Uterus (tissue), 4 donors: ENCODE measurements at places on chromosomes 1 and 21.

DNA sequence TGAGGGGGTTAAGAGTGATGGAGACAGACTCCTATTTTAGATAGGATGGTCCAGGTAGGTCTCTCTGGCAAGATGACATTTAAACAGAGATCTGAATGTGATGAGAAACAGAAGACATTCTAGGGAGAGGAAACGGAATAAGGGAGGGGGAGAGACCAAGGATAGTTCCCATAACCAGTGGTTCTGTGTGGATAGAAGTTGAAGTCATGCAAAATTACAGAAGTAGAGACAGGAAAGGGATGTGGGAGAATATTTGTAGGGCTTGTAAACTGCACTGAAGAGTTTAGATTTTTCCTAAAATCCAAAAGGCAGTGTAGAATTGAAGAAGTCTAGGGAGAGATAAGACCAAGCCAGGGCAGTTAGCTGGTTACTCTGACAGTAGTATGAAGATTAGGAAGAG is 200.6 kb downstream of the GRIK1 start:
- no peak overlapping the region for H3K4me3 ChIP-seq
- no peak overlapping the region for H3K27ac ChIP-seq
- H3K36me3 ChIP-seq, result no peaks in the 10 kb centered on the region
- no peaks in the 10 kb centered on the region for H3K4me1 ChIP-seq

DNA sequence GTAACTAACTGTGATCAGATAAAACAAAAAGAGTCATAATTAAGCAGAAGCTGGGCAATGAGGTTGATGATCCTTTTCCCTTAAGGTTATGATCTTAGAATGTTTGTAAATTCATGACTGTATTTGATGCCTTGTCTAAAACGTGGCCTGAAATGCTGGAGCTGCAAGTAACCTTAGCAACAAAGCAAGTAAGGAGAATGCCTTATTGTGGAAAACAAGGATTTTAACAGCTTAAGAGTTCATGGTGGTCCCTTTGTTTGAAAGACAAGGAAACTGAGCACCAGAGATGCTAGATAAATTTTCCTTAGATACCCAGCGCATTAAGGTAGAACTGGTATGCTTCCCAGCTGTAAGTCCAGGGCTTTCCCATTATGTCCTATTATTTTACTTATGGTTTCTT is 25.7 kb upstream of the XPR1 start:
- no peaks in the 10 kb centered on the region for H3K27me3 ChIP-seq
- H3K36me3 ChIP-seq, result no peaks in the 10 kb centered on the region
- no peak for DNase-seq
- H3K27ac ChIP-seq, result no peak overlapping the region

DNA sequence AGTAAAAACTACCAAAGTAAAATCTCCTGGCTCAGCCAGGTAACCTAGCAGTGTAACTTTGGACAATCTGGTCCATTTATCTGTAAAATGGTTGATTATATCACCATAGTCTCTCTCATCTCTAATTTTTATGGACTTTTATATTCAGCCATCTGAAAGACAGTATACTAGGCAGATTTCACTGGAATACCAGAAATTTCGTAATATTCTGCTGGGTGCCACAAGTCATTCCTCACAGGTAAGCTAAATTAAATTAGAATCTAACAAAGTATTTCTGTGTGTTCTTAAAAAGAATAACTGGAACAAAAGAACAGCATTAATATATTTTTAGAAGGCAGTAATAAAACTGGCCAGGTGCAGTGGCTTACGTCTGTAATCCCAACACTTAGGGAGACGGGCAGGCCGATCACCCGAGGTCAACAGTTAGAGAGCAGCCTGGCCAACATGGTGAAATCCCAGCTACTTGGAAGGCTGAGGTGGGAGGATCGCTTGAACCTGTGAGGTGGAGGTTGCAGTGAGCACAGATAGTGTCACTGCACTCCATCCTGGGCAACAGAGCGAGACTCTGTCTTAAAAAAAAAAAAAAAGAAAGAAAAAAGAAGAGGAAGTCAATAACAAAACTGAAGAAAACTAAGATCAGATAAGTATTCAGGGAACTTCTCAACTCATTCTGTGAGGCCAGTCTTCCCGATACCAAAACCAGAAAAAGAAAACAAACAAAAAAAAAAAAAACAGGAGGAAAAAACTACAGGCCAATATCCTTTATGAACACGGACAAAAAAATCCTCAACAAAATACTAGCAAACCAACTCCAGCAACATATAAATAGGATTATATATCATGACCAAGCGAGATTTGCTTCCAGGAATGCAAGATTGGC is 35.9 kb downstream of the PIK3R3 start:
- no peak overlapping the region for H3K4me3 ChIP-seq
- no peaks in the 10 kb centered on the region for H3K27me3 ChIP-seq
- no peak overlapping the region for H3K27ac ChIP-seq
- DNase-seq, result no peak
- H3K4me1 ChIP-seq, result no peaks in the 10 kb centered on the region
- H3K36me3 ChIP-seq, result no peaks in the 10 kb centered on the region

DNA sequence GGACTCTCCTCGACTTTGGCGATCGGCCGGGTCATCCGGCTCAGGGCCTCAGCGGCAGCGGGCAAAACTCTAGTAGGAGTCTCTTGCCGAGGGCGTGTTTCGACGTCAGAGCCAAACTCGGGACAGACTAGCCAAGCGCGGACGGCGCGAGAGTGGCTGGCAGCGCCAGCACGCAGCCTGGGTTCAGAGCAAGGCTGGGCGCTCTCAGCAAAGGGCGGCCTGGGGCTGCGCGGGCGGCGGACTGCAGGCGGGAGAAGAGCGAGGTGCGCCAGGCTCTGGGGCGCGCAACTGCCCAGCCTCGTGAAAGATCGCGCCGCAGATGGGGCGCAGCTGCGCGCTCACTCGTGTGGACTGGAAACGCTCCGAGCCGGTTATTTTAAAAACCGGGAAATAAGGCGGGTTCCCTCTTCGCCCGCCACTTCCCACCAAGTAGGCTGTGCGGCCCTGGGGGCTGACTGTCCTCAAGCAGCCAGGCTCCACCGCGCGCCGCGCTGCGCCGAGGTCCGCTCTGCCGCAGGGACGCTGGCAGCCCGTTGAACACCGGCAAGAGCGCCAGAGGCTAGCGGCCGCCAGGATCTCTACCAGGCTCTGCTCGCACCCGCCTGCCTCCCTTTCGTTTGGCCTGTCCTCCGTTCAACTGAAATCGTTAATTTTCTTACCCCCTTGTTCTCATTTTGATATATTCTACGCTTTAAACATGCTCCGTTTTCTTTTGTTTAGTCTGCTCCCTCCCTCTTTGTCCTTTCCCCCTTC is 2.4 kb downstream of the ALX3 start:
- DNase-seq, result no peak
- no peak overlapping the region for H3K4me3 ChIP-seq
- no peaks in the 10 kb centered on the region for H3K4me1 ChIP-seq
- peaks cover 45% of the 10 kb centered on the region for H3K27me3 ChIP-seq
- no peak overlapping the region for H3K27ac ChIP-seq
- H3K36me3 ChIP-seq, result no peaks in the 10 kb centered on the region

DNA sequence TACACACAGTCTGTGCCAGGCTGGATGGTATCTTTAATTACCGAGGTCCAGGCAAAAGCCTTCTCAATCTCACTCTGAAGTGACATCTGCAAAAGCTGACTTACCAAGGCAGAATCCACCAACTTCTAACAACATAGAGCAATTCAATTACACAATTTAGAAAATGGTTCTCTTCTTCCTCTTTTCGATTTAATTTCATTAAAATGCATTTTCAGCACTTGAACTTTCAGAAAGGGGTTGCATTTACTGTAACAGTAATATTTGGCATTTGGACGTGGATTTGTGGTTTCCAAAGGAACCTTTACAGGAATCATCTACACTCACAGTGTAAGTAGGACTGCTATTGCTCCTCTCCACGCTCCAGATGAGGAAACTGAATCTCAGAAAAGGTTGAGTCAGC is 53.3 kb downstream of the ERO1B start:
- no peaks in the 10 kb centered on the region for H3K36me3 ChIP-seq
- H3K4me1 ChIP-seq, result no peaks in the 10 kb centered on the region
- DNase-seq, result no peak
- H3K4me3 ChIP-seq, result no peak overlapping the region

DNA sequence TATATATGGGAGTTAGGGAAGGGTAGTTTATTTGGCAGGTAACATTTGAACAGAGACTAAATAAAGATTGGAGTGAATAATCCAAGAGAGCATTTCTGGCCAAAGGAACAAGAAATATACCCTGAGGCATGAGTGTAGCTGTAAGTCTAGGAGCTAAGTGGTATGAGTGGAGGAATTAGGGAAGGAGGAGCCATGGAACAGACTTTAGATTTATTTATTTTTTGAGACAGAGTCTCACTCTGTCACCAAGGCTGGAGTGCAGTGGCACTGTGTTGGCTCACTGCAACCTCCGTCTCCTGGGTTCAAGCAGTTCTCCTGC is 18.4 kb downstream of the CAPZA1 start:
- H3K27me3 ChIP-seq, result no peaks in the 10 kb centered on the region
- no peak overlapping the region for H3K27ac ChIP-seq
- no peaks in the 10 kb centered on the region for H3K4me1 ChIP-seq
- no peak overlapping the region for H3K4me3 ChIP-seq

DNA sequence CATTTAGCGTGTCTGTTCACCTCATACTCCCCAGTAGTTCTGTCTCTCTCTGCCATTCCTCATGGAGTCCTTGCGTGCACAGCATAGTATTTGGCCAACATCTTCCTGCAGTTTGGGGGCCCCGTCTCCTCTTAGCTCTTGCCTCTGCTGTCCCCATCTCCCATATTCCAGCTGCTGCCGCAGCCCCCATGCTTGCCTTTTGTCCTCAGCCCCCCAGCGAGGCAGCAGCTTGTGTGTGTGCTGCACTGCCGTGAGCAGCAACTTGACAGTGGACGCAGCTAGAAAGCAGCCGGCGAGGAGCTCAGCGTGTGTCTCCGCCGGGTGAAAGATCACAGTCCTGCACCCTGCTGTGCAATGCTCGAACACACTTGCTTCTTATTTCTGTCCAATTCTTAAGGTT is 164.2 kb upstream of the COL6A1 start:
- no peak overlapping the region for H3K4me3 ChIP-seq
- no peak overlapping the region for H3K27ac ChIP-seq

- H3K4me1 ChIP-seq, result no peaks in the 10 kb centered on the region
- H3K36me3 ChIP-seq, result no peaks in the 10 kb centered on the region
These were observed 105.1 kb downstream of the SEC16B start for GRCh38 chr1:177864538-177865305.

DNA sequence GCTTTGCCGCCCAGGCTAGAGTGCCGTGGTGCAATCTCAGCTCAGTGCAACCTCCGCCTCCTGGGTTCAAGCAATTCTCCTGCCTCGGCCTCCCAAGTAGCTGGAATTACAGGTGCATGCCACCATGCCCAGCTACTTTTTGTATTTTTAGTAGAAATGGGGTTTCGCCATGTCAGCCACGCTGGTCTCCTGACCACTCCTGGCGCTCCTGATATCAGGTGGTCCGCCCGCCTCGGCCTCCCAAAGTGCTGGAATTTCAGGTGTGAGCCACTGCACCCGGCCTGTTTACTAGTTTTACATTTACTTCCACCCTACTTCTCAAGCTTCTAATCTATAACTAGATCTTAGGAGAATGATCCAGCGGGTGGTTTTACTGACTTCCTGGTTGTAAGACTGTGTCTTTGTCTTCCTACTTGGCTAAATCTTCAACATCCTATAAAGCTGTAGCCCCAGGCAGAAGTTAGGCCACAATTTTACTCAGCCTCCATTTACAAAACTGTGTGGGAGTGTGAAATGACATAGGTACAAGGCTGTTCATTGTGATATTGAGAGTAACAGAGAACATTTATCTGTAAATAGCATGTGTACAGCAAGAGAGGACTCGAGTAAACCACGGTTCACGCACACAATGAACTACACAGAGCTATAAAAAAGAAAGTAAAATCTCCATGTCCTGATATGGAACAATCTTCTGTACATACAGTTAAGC is 9.6 kb upstream of the POU2F1 start:
- no peaks in the 10 kb centered on the region for H3K4me1 ChIP-seq
- no peaks in the 10 kb centered on the region for H3K36me3 ChIP-seq
- H3K27ac ChIP-seq, result no peak overlapping the region
- no peaks in the 10 kb centered on the region for H3K27me3 ChIP-seq
- no peak for DNase-seq
- H3K4me3 ChIP-seq, result no peak overlapping the region

- no peaks in the 10 kb centered on the region for H3K4me1 ChIP-seq
- no peak overlapping the region for H3K27ac ChIP-seq
- no peaks in the 10 kb centered on the region for H3K36me3 ChIP-seq
- no peak overlapping the region for H3K4me3 ChIP-seq
- no peak for DNase-seq
- no peaks in the 10 kb centered on the region for H3K27me3 ChIP-seq
These were observed 53.2 kb upstream of the B3GALNT2 start for GRCh38 chr1:235557495-235557894.

- no peaks in the 10 kb centered on the region for H3K4me1 ChIP-seq
- H3K27ac ChIP-seq, result no peak overlapping the region
- H3K27me3 ChIP-seq, result no peaks in the 10 kb centered on the region
- H3K36me3 ChIP-seq, result no peaks in the 10 kb centered on the region
- H3K4me3 ChIP-seq, result no peak overlapping the region
These were observed 107.2 kb downstream of the DNM3 start for GRCh38 chr1:171948511-171948910.

- H3K4me1 ChIP-seq, result no peaks in the 10 kb centered on the region
- DNase-seq, result no peak
- H3K27me3 ChIP-seq, result no peaks in the 10 kb centered on the region
- no peaks in the 10 kb centered on the region for H3K36me3 ChIP-seq
- H3K4me3 ChIP-seq, result no peak overlapping the region
- no peak overlapping the region for H3K27ac ChIP-seq
These were observed 89.7 kb downstream of the MAGI3 start for GRCh38 chr1:113479713-113480676.

DNA sequence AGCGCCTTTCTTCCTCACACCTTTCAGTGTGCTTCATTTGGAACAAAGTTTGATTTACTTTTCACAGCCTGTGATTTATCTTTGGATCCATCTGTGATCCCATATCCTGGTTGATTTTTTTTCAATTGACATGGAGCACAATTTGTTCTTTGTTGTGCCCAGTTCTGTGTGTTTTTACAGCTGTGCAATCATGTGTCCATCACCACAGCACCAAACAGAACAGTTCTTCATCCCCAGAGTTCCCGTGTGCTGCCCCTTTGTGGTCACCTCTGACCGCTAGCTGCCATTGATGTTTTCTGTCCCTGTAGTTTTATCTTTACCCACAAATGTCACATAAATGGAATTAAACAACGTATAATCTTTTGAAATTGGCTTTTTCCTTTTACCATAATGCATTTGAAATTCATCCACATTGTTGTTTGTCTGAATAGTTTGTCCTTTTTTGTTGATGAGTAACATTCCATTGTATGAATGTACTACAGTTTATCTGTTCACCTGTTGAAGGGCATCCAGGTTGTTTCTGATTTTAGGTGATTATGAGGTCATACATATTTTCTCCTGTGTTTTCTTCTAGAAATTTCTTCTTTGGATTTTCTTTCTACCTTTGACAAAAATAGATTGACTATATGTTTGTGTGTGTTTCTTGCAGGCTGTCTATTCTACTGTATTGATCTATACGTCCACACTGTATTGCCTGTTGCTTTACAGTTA is 17.4 kb downstream of the MIGA1 start:
- no peak overlapping the region for H3K27ac ChIP-seq
- H3K4me1 ChIP-seq, result no peaks in the 10 kb centered on the region
- no peak for DNase-seq
- no peaks in the 10 kb centered on the region for H3K27me3 ChIP-seq

GRCh38 chr1:203509135-203509534 is 15.2 kb downstream of the OPTC start:
- no peak overlapping the region for H3K4me3 ChIP-seq
- H3K4me1 ChIP-seq, result peaks cover 26% of the 10 kb centered on the region
- H3K36me3 ChIP-seq, result no peaks in the 10 kb centered on the region
- H3K27ac ChIP-seq, result peak overlapping the region; percentile 85
- no peaks in the 10 kb centered on the region for H3K27me3 ChIP-seq

- H3K4me1 ChIP-seq, result no peaks in the 10 kb centered on the region
- no peak overlapping the region for H3K27ac ChIP-seq
- no peaks in the 10 kb centered on the region for H3K27me3 ChIP-seq
- DNase-seq, result no peak
- H3K4me3 ChIP-seq, result no peak overlapping the region
- no peaks in the 10 kb centered on the region for H3K36me3 ChIP-seq
These were observed 263.6 kb upstream of the USP24 start for GRCh38 chr1:55478742-55479141.
